Dermis blood vessel endothelial cell (primary cell): ENCODE measurements at places on chromosomes 7 and 10. TPM values are rescaled to one million over a fixed set of nuclear protein-coding genes. Genes with fewer than 3 reads are reported as not detected.

DNA sequence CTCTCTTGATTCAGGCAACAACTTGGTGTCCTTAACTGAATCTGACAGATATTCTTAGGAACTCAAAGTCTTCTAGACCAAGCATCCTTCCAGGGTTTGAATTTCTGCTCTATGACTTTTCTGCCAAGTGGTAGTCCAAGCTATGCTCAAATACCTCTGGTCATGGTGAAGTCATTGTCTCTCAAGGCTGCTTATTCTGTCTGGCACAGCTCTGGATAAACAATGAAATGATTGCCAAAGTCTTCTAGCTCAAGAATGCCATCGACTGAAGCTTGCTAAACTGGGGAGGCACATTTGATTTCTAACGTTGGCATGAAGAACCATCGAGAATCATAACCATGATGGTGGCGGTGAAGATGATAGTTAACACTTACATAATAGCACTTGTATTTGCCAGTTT is 116.2 kb upstream of the MKX start:
- no peak for DNase-seq

- peak; percentile 89 for DNase-seq
Measured at GRCh38 chr10:4656576-4657194, 169.3 kb upstream of the AKR1E2 start.

The HMX2 gene
- not detected in 2 replicates for total RNA-seq

GRCh38 chr7:84142726-84143125 is 51.9 kb downstream of the SEMA3A start:
- DNase-seq = no peak

DNA sequence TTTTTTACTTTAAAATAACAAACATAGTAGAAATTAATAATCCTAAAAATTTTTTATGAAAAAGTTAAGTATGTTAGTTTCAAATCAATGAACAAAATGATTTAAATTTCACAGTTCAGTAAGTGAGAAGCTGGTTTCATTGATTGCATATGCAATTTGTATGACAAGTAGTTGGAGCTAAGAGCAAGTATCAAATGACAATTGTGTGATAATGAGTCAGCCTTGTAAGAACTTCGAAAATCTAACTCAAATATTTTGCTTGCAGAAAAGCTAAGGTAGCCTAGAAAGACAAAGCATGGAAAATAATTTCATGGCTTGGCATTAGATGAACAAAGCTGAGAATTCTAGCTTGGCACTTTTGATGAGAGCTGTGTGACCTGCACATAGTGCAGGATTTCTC is 111.5 kb downstream of the HDAC9 start:
- DNase-seq = no peak

The RBP3 gene
- total RNA-seq = not detected in 2 replicates

GRCh38 chr7:101744588-101744987 is 72.8 kb upstream of the CUX1 start:
- DNase-seq = no peak

- DNase-seq = no peak
Measured at GRCh38 chr10:132691711-132692153, 94.2 kb downstream of the NKX6-2 start.

The CFTR gene
- not detected in 2 replicates for total RNA-seq

DNA sequence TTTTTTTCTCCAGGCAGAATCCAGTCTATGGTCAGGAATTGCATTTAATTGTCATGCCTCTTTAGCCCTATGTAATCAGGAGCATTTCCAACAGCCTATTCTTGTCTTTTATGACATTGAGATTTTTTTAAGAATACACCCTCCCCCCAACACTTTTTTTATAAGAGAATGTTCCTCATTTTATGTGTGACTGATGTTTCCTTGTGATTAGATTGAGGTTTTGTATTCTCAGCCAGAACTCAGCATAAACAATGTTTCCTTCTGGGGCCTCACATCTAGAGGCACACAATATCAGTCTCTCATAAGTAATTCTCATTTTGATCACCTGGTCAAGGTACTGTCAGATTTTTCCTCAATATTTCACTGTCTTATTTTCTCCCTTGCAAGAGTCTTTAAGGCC is 193.4 kb upstream of the PDE1C start:
- no peak for DNase-seq
